ENCODE measurements at places on chromosomes 1 and 21.

GRCh38 chr1:167467126-167467710 lies 51.1 kb downstream of the CD247 start:
- DNase-seq: no peak

- no peak for DNase-seq
These were observed 508.3 kb upstream of the PKN2 start for GRCh38 chr1:88175631-88176226.

GRCh38 chr1:159889821-159890252 lies 10.1 kb downstream of the CFAP45 start:
- peak; percentile 91 for DNase-seq

- no peak for DNase-seq
These were observed 47.1 kb downstream of the FCRL3 start for GRCh38 chr1:157653494-157653873.

GRCh38 chr1:10594595-10595223 lies 120.0 kb downstream of the PEX14 start:
- DNase-seq: no peak

DNA sequence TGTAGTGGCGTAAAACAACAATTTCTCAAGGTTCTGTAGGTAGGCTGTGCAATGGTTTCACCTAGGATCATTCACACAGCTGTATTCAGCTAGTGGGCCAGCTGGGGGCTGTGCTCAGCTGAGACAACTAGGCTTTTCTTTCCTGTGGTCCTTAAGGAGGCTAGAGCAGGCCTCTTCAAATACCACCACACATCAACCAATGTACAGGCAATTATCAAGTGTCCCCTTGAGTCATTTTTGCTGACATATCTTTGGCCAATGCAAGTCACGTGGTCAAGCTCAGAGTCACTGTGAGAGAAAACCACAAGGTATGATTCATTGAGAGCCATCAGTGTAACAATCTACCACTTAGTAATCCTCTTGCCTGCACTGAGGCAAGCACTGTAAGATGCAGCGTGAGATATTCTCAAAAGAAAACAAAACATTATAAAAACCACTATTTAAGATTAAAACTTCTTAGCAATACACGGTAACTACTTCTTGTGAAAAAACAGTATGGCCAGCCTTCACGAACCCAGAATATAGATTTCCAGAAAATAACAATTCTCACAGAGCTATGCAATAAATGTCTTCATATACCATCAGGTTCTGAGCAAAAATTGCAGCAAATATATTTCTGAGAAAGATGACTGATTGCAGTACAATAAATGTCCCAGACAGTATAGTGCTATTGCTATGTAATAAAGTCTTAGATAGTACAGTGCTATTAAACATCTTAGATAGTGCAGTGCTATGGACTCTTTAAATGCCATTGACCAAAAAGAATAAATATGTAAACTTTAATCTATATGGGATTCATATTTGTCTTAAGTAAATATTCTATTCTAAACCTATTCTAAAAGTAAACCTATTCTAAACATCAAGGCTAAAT lies 55.3 kb downstream of the NME7 start:
- DNase-seq: peak; percentile 82

GRCh38 chr21:27244776-27245175 lies 277.9 kb upstream of the ADAMTS5 start:
- no peak for DNase-seq

DNA sequence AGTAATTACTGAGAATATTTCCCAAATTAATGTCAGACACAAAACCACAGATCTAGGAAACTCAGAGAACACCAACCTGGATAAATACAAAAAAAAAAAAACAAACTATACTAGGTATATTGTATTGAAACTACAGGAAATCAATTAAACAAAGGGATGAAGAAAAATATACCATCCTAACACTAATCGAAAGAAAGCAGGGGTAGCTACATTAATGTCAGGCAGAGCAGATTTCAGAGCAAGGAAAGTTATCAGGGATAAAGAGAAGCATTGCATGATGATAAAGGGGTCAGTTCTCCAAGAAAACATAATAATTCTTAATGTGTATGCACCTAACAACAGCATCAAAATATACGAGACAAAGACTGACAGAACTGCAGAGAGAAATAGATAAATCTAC lies 89.9 kb downstream of the TOMM20 start:
- DNase-seq: no peak

- no peak for DNase-seq
These were observed 148.6 kb upstream of the ETV3 start for GRCh38 chr1:157286646-157287420.

DNA sequence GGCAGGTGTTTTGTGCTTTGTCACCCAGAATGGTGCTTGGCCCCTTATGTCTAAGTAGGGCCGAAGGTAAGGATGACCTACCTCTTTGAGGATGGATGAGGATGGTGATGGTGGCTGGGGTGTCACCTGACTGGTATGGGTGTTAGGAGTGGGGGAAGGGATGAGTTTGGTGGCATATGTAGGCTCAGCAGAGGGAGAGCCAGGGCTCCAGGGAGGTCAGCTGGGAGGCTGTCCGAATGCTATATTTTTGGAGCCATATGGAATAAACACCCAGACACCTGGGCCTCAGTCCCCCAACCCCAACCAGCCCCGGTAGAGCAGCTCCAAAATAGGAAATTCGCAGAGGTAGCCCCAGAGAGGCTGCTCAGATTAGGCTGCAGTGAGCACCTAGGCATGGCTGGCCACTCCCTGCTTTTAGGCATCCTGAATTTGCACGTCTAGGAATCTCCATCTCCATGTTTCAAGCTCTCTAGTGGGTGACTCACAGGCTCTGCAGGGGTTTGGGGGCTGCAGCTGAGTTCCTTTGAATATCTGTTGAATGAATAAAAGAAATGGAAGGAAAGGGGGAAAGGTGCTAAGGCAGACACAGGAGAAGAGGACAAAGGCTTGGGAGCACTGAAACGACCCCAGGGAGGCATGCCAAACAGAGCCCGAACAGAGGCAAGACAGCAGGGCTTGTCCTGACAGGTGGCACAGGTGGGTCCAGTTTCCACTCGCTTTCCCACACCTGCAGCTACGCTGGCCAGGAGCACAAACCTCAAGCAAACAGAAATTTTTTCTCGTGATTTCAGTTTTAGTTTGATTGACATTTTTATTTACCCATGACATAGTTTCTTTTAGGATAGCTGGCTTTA lies 135.3 kb upstream of the EDN2 start:
- DNase-seq: no peak

GRCh38 chr21:19993268-19993667 lies 1004.9 kb upstream of the NCAM2 start:
- DNase-seq: no peak

DNA sequence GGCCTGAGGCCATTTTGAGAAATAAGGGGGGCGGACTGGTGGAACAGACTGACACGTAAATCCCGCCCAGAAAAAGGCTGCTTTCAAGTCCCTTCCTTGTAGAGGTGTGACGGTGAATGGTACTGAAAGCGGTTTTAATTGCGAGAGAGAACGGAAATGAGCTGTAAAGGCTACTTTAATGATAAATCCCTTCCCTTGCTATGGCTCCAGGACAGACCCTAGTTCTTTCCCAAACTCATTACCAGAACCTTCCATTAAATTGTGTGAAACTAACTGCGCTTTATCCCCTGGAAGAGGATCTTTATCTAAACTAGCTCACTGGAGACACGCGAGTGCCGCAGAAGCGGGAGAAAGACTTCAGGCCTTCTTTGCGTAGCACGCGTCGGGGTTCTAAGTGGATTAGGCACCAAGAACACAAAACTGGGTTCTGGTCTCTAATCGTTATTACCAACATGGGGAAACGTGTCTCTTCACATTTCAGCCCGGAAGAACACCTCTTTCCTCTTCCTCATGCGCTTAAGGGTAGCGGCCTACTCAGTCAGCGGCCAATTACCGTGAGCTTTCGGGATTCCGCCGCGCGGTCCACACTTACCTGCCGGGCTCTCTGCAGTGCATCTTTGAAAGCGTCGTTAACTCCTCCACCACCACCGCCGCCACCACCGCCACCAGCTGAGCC lies 441 bp downstream of the FUBP1 start:
- peak; percentile 68 for DNase-seq

- no peak for DNase-seq
These were observed 16.1 kb downstream of the TOMM20 start for GRCh38 chr1:235112297-235113182.

- no peak for DNase-seq
These were observed 38.4 kb downstream of the RAP1GAP start for GRCh38 chr1:21630571-21631343.

- DNase-seq: no peak
These were observed 95.1 kb downstream of the LIPI start for GRCh38 chr21:14115646-14116045.

DNA sequence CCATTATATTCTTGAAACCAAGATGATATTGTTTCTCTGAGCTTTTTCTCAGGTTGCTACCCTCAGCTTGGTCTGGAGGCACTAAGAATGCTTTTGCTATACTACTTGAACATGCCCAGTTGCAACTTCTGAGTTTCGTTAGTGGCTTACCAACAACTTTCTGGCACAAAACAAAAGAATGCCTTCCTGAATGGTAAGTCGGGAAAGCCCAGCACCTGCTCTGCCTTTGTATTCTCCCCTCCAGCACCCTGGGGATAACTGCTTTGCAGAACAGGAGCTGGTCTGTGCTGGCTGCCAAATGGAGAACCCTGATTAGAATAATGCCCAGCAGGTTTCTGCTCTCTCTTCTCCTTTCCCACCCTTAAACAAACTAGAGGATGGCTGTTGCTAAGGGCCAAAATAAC lies 149.3 kb downstream of the TGFB2 start:
- no peak for DNase-seq

DNA sequence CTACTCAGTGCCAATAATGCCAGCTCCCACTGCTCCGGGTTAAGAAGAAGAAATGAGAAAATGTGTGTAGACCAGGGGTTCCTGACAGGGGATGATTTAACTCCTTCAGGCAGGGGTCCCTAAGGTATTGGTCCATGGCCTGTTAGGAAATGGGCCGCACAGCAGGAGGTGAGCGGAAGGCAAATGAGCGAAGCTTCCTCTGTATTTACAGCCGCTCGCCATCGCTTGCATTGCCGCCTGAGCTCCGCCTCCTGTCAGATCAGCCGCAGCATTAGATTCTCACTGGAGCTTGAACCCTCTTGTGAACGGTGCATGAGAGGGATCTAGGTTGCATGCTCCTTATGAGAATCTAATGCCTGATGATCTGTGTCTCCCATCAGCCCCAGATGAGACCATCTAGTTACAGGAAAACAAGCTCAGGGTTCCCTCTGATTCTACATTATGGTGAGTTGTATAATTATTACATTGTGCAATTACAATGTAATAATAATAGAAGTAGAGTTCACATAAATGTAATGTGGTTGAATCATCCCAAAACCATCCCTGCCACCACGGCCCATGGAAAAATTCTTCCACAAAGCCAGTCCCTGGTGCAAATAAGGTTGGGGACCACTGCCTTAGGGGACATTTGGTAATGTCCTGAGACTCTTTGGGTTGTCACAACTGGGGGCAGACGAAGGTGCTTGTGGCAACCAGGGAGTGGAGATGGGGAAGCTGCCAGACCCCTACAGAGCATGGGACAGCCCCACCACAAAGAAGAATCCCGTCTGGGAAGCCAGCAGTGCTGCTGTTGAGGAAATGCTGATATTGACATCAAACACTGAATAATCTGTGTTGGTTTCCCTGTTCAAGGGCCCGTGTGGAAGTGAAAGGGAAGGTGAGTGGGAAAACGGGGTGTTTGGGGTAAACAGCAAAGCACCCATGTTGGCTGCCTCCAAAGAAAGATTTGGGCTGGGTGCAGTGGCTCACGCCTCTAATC lies 60.8 kb downstream of the DHRS3 start:
- DNase-seq: no peak

DNA sequence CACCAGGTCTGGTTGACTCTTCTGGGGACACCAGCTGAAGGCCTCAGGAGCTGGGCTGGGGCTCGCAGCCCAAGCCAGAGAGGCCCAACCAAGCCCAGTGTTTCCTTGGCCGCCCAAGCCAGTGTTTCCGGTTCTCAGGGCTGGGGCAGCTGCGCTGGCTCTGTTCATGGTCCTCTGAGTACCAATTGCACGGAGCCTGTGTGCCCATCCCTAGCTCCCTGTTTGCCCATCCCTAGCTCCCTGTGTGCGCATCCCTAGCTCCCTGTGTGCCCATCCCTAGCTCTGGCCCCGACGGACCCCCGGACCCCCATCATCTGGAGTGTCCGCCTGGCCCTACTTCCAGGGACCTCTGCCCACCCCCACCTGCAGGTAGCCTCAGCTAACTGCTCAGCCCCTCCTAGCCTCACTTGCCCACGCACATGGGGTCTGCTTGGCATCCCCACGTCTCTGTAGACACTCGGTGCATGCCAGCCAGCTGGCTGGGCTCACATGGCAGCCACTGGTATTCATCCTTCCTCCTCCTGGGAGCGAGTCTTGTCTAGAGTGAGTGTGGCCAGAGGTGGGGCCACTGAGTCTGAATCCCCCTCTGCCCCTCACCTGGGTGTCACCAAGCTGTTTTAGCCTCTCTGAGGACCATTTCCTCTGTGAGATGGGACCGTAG lies 64.0 kb downstream of the WNT9A start:
- no peak for DNase-seq

DNA sequence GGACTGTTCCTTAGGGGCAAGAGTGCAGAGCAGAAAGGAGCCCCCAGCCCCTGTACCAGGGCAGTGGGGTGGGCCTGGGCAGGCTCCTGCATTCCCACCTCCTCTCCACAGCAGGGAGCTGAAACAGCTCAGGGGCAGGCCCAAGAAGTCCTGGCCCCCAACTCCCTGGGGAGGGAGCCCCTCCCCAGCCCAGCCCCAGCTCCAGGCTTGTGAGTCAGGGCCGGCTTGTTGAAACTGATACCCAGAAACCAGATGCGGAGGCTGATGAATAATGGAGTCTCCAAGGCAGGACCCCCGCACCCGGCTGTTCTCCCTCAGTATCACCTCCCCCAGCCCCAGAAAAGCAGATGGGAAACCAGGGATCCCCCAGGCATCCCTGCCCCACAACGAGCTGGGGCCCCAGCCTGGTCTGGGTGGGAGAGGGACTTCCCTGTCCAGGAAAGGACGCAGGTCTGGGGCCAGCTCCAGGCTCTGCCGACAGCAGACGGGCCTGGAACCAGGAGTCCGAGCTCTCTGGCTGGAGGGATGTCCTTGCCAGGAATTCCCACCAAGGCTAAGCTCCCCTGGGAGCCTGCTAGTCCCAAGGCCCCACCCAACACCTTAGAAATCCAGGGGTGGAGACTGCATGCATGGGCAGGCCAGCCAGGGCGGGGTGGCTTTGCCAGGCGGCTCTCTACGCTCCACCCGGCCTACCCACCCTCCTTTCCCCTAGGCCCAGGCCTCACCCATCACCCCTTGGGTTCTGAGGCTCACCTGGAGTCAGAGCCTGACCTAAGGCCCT lies 2.7 kb downstream of the PLEKHG5 start:
- DNase-seq: no peak

DNA sequence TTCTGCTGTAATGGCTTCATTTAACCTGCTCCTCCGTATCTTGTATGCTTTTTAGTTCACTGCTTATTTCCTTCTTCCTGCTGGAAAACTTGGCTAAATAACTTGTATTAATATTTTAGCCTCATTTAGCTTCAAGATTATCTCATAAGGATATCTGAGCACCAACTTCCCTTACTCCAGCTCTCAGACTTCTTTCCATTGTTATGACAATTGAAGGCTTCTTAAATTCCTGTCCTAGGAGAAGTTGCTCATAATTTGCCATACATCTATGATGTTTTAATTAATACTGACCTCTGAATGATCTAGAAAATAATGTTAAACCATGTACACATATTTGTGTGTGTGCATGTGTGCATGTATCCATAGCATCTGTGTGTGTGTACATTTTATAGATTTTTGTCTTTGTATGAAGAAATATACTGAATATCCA lies 1524.4 kb upstream of the TPTE start:
- DNase-seq: no peak

- no peak for DNase-seq
These were observed 40.5 kb upstream of the ITPKB start for GRCh38 chr1:226779561-226779960.

- no peak for DNase-seq
These were observed 75.8 kb downstream of the RHOU start for GRCh38 chr1:228810878-228811711.

GRCh38 chr1:65704318-65704717 lies 88.4 kb upstream of the PDE4B start:
- DNase-seq: no peak
